ENCODE measurements at places on chromosomes 16 and 17. TPM values are rescaled to one million over a fixed set of nuclear protein-coding genes. Genes with fewer than 3 reads are reported as not detected.

ADAD2 gene
- total RNA-seq = not detected

IL17C gene
- total RNA-seq = not detected

ZNF469 gene
- 1.3 TPM for total RNA-seq

TBC1D3I gene
- 0.54 TPM for total RNA-seq

ALDOA gene
- 2,516 TPM for total RNA-seq

KRTAP4-5 gene
- not detected for total RNA-seq

HOXB2 gene
- total RNA-seq = 70.1 TPM

GAS2L2 gene
- not detected for total RNA-seq

CARD14 gene
- not detected for total RNA-seq

MMP25 gene
- total RNA-seq = 0.67 TPM

PLA2G10 gene
- 0.23 TPM for total RNA-seq

FOXN1 gene
- not detected for total RNA-seq

CD300H gene
- total RNA-seq = not detected

SLC4A1 gene
- not detected for total RNA-seq

HP gene
- total RNA-seq = 7.0 TPM

CLEC3A gene
- 0.23 TPM for total RNA-seq

SSTR5 gene
- total RNA-seq = 2.8 TPM

TMEM100 gene
- total RNA-seq = 0.10 TPM

PERCC1 gene
- not detected for total RNA-seq

CDK3 gene
- total RNA-seq = 11.9 TPM

SUMO2 gene
- total RNA-seq = 616 TPM

GNGT2 gene
- total RNA-seq = not detected

AOC2 gene
- total RNA-seq = 0.85 TPM

SLC9A5 gene
- total RNA-seq = 1.7 TPM

KRT9 gene
- total RNA-seq = not detected

FOXC2 gene
- 14.9 TPM for total RNA-seq

IL32 gene
- 17.1 TPM for total RNA-seq

PIRT gene
- total RNA-seq = not detected

KIF2B gene
- total RNA-seq = not detected

DLX4 gene
- 11.2 TPM for total RNA-seq

CCL4 gene
- 0.51 TPM for total RNA-seq

AOC3 gene
- total RNA-seq = 0.21 TPM

ASB16 gene
- not detected for total RNA-seq

ABCA9 gene
- 0.05 TPM for total RNA-seq

RMI2 gene
- 11.1 TPM for total RNA-seq

CPHXL2 gene
- not detected for total RNA-seq

KCNJ18 gene
- total RNA-seq = not detected

ERI2 gene
- 20.4 TPM for total RNA-seq

C17orf100 gene
- total RNA-seq = 2.8 TPM

DRC7 gene
- not detected for total RNA-seq

EME1 gene
- 15.3 TPM for total RNA-seq

CCDC92B gene
- total RNA-seq = 0.51 TPM

PDP2 gene
- 15.9 TPM for total RNA-seq

KAT2A gene
- total RNA-seq = 67.0 TPM

PPP1R27 gene
- not detected for total RNA-seq
